CD4-positive, alpha-beta memory T cell (primary cell): ENCODE measurements at places on chromosomes 4 and X. TPM values are rescaled to one million over a fixed set of nuclear protein-coding genes. Genes with fewer than 3 reads are reported as not detected.

MORC4 gene
- 10.6 TPM for polyA plus RNA-seq

SLITRK2 gene
- not detected for polyA plus RNA-seq

SMIM31 gene
- not detected for polyA plus RNA-seq

PAGE2B gene
- polyA plus RNA-seq, result not detected

CTAG2 gene
- not detected for polyA plus RNA-seq

DNA sequence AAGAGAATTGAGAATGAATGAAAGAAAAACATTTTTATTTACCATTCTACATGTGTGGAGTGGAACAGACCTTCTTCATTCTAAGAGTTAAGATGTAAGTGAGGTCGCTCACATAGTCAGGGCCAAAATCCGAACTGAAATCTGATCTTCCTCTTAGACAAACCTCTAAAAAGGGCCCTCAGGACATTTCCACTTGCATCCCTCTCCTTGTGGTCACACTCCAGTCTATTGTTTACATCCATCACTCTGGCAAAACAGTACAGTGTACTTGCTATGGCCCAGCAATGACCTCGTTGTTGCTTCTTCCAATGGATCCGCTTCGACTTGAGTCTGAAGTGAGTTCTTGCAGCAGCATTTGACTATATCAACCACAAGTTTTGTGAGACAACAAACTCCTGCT is 54.2 kb downstream of the MOSPD2 start:
- no peak for DNase-seq

GRCh38 chrX:34881671-34882070 is 60.9 kb upstream of the FAM47B start:
- no peak for DNase-seq

DNA sequence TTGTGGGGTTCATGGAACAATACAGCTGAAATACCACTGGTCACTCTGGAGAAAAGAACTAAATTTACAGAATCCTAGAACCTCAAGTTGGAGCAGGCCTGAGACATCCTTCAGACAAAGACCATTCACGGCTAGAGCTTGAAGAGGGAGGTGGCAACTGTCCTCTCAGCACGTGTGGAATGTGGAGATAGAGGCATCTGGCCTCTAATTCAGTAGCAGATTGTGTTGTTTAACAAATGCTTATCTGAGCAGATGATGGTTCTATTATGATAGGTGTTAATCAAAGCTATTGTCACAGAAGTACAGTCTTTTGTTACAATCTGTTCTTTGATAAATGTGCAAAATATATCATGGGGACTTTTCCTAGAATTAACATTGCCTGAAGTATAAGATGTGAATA is 121.7 kb upstream of the KCNIP4 start:
- no peak for DNase-seq

DNA sequence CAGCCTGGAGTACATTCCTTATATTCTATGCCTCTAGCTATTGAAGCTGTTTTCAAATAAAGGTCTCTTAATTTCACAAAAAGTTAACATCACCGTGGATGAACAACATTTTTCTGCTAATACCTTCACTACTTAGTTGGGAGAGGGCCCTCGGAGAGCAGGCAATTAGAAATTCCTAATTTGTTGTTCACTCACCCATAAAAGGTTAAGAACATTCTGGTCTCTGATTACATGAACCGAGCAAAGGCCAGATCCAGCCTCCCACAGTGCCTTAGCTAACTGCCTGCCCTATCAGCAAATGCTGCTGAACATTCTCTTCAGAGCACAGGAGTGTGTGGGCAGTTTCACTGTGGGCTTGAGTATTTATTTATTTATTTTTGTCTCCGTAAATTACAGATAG is 36.0 kb upstream of the TTC29 start:
- no peak for DNase-seq

DNA sequence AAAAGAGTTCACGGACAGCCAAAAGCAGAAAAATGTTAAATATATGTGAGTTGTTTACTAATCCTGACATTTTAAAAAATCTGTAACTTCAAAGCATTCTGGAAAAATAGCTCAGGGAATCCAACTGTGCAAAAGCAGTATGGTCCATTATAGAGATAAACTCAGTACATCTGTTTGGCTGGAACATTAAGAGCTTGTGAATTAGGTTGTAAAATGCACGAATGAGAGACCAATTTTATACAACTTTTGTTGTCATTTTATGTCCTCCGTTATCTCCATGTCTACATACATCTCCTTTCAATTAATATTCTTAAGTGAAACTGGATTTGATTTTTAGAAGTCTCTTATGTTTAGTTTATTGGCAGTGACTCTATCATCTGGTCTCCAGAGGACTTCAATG is 367.0 kb upstream of the ATOH1 start:
- DNase-seq, result no peak

- no peak for DNase-seq
These were observed 293.2 kb downstream of the PRR32 start for GRCh38 chrX:127112726-127113125.

DNA sequence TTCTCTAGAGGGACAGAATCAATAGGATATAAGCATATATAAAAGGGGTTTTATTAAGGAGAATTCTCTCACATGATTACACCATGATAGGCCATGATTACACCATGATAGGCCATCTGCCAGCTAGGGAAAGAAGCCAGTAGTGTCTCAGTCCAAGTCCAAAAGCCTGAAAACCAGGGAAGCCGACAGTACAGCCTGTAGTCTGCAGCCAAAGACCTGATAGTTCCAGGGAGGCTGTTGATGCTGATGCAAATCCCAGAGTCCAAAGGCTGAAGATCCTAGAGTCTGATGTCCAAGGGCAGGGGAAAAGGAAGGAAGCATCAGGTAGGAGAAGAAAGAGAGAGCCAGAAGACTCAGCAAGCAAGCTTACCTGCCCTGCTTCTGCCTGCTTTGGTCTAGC is 411.3 kb upstream of the EMCN start:
- DNase-seq, result no peak

DNA sequence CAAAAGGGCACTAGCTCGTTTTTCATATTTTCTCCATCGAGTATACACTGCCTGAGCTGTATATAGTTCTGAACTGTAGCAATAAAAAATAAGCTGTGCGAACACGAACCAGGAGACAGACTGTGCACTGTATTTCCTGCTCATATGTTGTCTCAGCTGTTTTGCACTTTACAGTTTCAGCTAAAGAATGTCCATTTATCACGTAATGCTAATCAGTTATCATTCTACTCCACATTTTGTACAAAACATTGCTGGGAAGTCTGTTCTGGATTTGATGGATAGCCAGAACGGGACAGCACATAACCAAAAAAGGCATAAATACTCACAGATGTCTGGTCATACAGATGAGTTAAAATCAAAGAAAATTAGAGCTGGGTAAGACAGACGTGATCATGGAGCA is 315.5 kb upstream of the ADGRL3 start:
- DNase-seq, result no peak

DNA sequence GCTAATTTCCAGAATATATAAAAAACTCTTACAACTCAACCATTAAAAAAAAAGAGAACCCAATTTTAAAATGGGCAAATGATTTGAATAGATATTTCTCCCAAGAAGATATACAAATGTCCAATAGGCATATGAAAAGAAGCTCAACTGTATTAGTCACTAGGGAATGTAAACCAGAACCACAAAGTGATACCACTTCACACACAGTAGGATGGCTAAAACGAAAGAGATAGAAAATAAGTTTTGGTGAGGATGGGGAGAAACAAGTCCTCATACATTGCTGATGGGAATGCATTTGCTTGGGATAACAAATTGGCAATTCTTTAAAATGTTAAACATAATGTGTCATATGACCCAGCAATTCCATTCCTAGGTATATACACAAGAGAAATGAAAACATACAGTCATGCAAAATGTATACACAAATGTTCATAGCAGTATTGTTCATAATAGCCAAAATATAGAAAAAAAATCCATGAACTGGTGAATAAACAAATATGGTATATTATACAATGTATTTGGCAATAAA is 5.7 kb downstream of the TCEAL3 start:
- no peak for DNase-seq

DNA sequence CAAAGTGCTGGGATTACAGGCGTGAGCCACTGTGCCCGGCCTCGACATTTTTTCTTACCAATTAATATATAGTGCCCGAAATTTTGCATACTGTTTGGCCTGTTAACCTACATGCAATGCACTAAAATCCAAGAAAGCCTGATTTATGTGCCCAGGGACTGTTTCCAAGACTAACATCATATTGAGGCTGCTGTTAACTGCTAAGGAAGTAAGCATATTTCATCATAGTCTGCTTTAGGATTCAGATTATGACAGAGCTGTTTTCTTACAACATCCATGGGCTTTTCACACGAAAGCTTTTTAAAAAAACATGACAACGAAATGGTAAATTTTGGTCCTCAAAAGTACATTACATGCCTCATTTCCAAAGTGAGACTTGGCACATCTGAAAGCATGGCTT is 84.4 kb downstream of the STOX2 start:
- no peak for DNase-seq

GRCh38 chr4:86848732-86849619 is at the start of gene SLC10A6:
SLC10A6 (minus strand) TSS chr4:86849384; CDS start chr4:86849115, 269 bp downstream.
- DNase-seq, result no peak
